H54 (cell line): ENCODE measurements at places on chromosomes 11 and 22.

GRCh38 chr11:25988178-25988577 lies 343.8 kb upstream of the ANO3 start:
- DNase-seq, result no peak

- no peak for DNase-seq
These were observed 1.7 kb upstream of the MYEOV start for GRCh38 chr11:69292221-69292648.

DNA sequence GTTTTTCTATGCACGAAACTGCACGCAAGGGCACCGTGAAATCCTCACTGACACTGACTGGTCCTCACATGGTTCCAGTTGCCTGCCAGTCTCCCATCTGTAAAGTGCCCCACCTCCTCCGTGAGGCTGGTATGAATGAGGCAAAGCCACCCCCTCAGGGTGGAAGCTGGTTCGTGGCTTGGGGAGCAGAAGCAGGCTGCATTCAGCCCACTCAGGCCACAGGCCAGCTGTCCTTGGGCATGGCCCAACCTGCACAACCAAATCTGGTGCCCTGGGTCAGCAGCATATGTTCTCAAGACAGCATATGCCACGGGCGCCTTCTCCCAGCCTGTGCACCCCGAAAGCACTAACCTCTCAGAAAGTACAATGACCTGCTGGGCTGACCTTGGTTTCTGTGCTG lies 29.3 kb downstream of the SERPINH1 start:
- no peak for DNase-seq

DNA sequence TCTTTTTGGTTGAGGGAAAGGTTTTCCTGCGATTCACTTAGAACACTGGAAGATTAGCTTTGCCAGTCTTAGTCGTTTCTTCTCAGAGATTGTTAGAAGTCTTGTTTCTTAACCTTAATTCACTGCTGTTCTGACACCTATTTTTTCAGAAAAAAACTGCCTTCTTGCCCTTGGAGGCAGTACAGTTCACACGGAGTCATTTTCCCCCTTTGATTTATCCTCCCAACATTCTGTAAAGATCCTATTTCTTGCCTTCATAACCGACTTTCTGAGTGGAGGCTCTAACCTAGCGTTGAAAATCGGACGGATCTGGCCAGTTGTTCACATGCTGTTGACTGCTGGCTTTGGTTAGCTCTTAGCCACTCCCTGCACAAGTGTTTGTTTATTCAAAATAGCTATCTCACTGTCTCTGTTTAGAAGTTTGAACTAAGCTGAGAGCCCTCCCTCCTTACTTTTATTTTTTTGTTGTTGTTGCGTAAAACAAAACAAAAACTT lies 737 bp downstream of the BCL2L13 start:
- no peak for DNase-seq

GRCh38 chr11:10728789-10729472 lies 22.1 kb upstream of the CTR9 start:
- no peak for DNase-seq

GRCh38 chr11:113113801-113114704 lies 152.8 kb downstream of the NCAM1 start:
- no peak for DNase-seq

GRCh38 chr22:23302171-23303002 lies 122.1 kb downstream of the BCR start:
- no peak for DNase-seq

DNA sequence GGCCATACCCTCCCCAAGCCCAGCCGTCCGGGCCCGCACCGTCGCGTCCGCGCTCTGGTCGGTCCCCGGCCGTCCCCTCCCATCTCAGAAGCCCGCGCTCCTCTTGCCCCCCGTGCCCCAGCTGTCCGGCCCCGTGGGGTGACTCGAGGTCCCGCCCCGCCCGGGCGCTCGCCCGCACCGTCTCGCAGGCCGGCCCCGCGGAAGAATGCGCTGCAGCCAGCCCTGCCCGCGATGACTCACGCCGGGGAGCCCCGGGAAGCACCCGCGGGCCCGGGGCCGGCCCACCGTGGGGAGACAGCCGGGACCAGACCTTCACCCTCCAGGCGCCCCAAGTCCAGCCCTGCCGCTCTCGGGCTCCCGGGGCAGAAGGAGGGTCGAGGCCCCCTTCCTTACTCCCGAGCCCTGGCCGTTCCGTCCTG lies 320 bp upstream of the PHLDA2 start:
- peak; percentile 82 for DNase-seq

DNA sequence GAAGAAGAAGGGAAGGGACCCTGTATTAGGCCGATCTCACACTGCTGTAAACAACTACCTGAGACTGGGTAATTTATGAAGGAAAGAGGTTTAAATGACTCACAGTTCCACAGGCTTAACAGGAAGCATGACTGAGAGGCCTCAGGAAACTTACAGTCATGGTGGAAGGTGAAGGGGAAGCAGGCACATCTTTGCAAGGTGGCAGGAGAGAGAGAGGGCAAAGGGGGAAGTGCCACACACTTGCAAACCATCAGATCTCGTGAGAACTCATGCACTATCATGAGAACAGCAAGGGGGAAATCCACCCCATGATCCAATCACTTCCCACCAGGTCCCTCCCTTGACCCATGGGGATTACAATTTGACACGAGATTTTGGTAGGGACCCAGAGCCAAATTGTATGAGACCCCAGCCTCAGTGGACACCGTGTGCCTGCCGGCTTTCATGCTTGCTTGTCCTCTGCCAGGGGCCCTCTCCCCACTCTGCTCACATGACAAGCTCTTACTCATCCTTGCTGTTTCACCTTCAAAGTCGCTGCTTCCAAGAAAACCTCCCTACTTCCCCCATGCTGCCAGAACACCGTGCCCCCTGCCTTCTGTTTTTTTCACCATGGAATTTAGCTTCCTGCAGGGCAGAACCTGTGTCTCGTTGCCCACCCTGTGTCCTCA lies 23.3 kb upstream of the PPFIA1 start:
- no peak for DNase-seq

DNA sequence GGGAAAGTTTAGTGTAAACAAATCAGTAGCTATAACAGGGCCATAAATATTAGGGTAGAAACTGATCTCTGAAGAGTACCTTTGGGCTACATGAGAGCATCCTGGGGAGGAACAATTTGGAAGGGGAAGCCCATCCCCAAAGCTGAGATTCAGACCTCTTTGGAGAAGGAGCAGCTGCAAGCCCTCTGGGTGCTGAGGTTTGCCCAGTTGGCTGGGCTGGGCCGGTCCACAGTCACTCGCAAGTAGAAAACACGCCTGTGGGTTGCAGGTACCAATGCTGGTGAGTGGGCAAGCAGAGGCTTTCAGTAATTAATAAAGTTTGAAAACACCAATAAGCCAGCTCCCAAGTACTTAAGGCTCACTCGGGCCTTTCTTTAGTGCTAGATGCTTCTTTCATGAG lies 124.5 kb downstream of the ARHGAP8 start:
- DNase-seq, result no peak

- no peak for DNase-seq
These were observed 198.2 kb downstream of the IGLL1 start for GRCh38 chr22:23381661-23382427.

DNA sequence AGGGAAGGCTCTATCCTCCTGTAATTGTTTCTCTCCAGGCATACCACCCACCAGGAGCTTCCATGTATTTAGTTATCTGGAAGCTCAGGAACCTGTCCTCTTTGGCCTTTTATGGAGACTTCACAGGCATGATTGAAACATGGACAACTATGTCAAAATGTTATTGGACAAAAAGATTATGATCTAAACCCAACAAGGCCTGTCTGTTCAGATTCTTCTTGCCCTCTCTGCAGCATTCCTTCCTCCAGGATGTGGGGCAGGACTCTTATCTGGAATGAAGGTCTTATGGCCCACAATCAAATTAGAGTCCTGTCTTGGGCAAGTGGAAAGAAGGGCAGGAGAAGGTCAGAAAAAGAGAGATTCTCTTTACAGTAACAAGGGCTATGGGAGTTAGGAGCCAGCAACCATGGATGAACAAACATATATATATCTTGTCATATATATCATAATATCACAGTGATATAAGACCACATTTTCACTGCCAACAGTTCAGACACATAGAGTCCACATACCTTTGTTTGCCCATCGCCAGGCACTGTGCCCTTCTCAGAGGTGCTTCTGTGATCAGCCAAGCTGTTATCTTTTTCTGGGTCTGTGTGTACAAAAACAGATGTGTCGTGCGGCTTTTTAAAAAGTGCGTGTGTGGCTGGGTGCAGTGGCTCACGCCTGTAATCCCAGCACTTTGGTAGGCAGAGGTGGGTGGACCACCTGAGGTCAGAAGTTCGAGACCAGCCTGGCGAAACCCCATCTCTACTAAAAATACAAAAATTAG lies 42.5 kb upstream of the SUSD2 start:
- DNase-seq, result no peak

- DNase-seq, result peak; percentile 69
These were observed 291.3 kb downstream of the TBC1D22A start for GRCh38 chr22:47053726-47054141.

DNA sequence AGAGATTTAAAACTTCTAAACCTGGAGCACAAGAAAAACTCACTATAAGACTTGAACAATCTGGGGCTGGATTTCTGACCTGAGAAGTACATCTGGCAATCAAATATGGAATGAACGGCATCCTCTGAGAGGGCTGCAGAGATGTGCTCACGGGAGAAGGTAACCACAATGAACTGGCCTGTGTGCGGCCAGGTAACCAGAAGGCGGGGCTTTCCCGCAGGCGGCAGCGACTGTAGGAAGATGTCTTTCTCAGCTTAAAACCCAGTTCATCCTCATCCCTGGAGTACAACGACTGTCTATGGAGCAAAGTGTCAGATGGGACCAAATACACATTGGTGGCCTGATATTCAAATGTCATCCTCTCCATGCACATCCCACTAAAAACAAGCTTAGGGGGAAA lies 24.5 kb downstream of the MICAL3 start:
- no peak for DNase-seq

- no peak for DNase-seq
These were observed 3.3 kb downstream of the EPS8L2 start for GRCh38 chr11:709109-709997.

DNA sequence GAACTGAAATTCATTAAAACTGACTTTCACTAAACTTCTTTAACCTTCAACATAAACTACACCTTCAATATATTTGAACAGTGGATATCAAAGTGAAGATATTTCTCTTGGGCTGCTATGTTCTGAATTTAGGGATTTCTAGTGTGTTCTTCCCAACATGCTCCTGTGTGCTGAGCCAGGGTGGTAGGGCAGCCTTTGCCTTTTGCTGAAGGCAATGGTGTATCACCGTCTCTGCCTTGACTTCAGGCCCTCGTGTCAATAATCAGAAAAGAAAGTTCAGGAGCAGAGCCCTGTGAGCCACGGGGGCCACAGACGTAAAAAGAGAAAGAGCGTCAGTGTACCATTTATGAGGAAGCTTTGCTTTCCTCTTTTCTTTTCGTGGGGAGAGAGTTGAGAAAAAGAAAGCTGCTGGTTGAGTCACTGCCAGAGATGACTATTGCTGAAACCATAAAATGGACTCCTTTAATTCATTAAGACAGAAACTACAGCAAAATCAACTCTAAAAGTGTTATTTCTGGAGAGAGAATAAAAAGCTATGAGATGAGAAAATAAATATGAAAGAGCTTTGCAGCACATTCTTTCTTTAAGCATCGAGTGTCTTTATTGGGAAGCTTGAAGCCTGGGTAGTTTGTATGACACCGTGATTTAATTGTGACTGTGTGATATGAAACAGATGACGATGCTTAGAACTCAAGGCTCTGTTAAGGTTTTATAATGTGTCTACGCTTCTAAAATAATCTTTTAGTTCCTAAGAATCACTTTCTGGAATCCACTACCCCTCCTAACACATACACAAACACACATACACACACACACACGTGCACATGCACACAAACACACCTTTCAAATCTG lies 271.8 kb upstream of the MTNR1B start:
- DNase-seq, result no peak

GRCh38 chr11:92495107-92495793 lies 270.6 kb downstream of the FAT3 start:
- no peak for DNase-seq

DNA sequence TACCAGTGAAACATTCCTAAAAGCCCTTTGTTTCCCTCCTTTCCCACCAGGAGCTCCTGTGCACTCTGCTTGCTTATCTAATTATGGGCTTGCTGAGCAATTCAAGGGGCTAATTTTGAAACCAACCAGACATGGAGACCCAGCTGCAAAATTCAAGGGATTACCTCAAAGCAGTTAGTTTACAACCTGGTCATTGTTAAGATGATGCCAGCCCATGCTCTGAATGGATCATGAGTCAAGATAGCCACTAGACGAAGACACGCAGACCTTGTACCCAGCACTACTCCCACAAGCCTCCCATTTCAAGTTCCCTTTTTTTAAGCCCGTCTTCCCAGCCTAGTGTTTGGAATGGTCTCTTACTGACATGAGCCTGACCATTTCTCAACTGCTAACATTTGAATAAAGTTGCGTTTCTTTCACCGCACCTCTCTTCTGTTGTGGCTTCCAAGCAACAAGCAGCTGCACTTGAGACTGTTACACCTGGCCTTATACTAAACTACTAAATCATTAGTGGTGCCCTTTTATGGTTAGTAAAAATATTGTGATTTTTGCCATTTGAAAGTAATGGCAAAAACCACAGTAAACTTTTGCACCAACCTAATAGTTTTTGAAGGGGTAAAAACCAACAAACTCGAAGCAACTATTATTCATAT lies 315.3 kb upstream of the LUZP2 start:
- no peak for DNase-seq

GRCh38 chr22:26429458-26430286 lies 612 bp downstream of the ASPHD2 start:
- DNase-seq, result no peak

DNA sequence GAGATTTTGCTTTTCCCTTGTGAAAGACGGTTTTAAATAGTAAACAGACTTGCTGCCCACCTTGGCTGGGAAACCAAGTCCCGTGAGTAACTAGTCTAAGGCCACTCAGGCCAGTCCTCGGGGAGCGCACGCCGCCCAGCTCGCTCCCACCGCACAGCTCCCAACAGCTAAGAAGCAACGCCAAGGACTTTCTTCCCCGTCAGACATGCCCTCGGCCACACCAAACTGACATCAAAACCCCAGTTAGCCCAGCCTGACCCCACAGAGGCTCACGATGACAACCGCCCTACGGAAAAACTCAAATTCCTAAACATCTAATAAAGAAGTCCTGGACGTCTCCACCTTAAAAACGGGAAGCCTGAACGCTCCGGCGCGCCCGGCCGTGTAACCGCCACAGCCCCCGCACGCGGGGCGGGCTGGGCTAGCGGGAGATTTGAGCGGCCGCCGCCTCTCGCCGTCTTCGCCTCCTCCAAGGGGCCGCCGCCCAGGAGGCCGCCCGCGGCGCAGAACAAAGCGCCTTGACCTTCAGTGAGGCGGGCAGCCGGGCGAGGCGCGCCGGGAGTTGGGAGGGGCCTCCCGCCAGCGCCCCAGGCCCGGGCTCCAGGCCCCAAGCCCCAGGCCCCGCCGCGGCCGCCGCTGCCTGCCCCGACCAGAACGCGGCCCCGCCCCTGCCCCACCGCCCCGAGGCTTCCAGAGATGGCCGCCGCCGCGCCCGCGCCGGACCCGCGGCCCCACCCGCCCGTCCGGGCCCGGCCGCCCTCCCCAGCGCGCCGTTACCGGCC lies 486 bp downstream of the NAP1L4 start:
- DNase-seq, result peak; percentile 43

GRCh38 chr11:64590763-64591221 lies at the start of gene SLC22A12:
TSS of gene SLC22A12 (plus strand) at chr11:64591220. CDS start at chr11:64591557, 337 bp downstream.
- DNase-seq, result no peak
